DMS79 treated with DMSO at 0.1 percent for 48 hours (cell line): ENCODE measurements at places on chromosomes 11 and 22.
A peak's percentile ranks its signal among the peaks of the same experiment; 100 is the strongest.

DNA sequence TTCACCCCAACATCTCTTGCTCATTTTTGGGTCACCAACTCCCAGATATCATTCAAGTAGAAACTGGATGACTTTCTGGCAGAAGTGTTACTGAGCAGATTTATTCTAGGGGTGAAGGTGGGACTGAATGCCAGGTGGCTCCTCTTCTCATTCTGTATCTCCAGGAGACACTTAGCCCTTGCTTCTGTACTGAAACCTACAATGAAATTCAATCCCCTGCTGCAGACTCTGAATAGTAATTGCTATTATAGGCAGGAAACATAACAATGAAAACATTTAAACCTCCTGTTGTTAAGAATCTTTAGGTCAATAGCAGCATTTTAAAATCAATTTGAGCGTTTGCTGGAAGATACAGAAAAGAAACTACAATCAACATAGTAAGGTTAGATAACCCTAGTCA, 879.4 kb upstream of the TENM4 start:
- no peak for DNase-seq

- DNase-seq, result no peak
Observed at GRCh38 chr22:49244466-49245420, 582.9 kb downstream of the BRD1 start.

DNA sequence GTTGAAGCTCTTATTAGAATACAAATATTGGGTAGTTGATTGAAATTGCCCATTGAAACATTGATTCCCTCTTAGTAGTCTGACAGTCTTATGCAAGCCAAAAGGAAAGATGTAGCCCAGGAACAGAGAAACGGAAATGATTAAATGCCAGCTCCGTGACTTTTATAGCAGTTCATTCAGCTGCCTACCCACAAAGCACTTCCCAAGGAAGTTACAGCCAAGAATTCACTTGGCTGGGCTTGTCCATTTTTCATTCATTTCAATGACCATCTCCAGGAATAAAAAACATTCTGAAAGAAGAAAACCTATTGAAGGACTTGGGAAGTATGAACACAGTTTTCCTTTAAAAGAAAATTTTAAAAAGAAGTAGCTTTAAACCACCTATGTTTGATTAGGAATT, 62.0 kb downstream of the NCAM1 start:
- DNase-seq, result no peak

- no peak for DNase-seq
Observed at GRCh38 chr22:36111316-36111715, 49.2 kb downstream of the APOL3 start.

GRCh38 chr11:122453586-122453985, 201.9 kb upstream of the UBASH3B start:
- no peak for DNase-seq

GRCh38 chr22:17411213-17411612, 42.0 kb downstream of the CECR2 start:
- DNase-seq, result no peak

- peak; percentile 91 for DNase-seq
Observed at GRCh38 chr22:28934026-28934425, 50.7 kb downstream of the ZNRF3 start.

GRCh38 chr11:80980227-80980626, 1539.4 kb upstream of the TENM4 start:
- no peak for DNase-seq

DNA sequence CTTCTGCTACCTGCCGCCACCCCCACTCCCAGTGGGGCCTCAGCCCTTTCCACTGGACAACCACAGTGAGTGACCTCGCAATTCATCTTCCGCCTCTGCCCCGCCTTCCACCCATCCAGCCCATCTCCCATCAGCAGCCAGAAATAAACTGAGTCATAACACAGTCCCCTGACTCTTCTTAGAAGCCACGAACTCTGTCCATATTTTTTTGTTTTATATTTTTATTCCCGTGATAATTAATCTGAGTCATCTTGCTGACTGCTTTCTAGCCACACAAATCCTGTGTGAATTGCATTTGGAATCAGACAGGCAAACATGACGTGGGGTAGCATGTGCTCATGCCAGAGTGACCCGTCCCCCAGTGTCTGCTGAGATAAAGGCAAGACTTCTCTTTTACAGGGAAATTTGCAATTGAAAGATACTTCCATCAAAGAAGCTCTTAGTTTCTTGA, 7.0 kb downstream of the FADD start:
- DNase-seq, result no peak

GRCh38 chr22:44393066-44393465, 80.3 kb upstream of the SHISAL1 start:
- DNase-seq, result no peak

GRCh38 chr22:33465554-33465953, 407.4 kb upstream of the SYN3 start:
- DNase-seq, result no peak

GRCh38 chr11:66287211-66287888, 1.6 kb downstream of the YIF1A start:
- no peak for DNase-seq

- no peak for DNase-seq
Observed at GRCh38 chr11:124190298-124191139, 7.4 kb downstream of the OR10D3 start.

- no peak for DNase-seq
Observed at GRCh38 chr11:80282643-80283042, 841.8 kb upstream of the TENM4 start.

GRCh38 chr11:122175306-122175705, 59.3 kb upstream of the BLID start:
- DNase-seq, result no peak

DNA sequence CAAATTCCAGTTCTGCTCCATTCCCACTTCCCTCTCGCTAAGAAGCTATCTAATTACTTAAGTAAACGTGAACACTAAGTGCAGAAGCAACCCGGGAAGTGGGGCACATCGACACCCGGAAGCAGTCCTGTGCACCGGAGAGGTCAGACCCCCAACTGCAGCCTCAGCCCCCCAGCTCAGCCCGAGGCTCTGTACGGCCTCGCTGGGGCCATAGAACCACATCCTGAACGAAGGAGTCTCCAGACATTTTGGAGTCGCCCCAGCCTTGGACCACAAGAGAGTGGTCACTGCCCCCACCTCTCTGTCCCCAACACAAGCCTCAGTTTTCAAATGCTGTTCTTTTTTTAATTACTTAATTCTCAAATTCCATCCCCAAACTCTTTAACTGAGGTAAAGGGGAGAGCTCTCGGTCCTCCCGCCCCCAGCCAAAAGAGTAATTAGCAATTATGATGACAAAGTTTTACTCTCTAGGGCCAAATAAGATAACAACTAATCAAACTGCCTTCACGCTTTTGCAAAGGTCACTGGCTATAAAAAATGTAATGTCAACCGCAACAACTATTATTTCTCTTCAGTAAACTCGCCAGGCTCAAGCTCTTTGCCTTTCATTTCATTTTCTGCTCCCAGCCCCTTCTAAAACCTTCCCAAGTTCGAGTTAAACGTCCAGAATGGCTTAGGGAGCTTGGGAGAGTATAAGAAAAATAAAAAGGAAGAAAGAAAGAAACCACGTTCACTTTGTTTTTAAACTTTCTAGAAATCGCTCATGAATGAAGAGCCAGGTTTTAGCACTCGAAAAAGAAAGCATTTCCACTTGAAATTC, 2.2 kb downstream of the PAX6 start:
- peak; percentile 27 for DNase-seq

GRCh38 chr11:73795925-73796632, 8.4 kb downstream of the MRPL48 start:
- no peak for DNase-seq

GRCh38 chr11:131392528-131393255, 22.3 kb downstream of the NTM start:
- DNase-seq, result no peak

- no peak for DNase-seq
Observed at GRCh38 chr22:46578251-46578823, 40.9 kb upstream of the CELSR1 start.

DNA sequence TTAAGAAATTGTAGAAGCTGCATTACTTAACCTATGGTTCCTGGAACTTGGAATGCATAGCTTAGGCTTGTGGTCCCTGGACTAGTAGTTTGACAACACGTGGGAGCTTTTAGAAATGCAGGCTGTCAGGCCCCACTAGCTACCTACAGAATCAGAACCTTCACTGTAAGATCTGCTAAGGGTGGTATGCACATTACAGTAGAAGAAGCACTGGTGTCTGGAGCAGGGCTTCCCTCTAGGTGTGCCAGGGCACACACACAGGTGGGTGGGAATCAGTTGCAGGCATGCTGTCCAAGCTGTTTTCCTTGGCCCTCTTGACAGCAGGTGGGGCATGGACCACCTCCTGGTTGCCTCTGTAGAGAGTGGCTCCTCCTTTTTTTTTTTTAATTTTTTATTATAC, 8.8 kb downstream of the NNMT start:
- DNase-seq, result no peak

DNA sequence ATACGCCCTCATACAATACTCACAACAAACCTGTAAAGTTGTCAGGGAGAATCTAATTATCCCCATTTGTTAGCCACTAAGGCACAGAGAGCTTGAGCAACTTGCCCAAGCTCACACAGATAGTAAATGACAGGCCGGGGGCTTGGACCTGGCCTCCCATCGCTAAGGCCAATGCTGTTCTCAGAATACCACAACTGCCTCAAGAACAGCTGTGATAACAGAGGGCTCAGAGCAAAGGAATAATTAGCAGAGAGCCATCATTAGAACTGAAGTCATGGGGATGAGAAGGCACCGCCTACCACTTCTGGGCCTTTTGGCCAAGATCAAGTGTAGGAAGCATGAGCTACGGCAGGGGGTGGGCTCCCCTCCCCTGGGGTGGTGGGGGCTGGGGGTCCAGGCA, 98.6 kb downstream of the FEZ1 start:
- DNase-seq, result no peak

GRCh38 chr22:17802822-17803221, 28.6 kb upstream of the BID start:
- DNase-seq, result no peak

DNA sequence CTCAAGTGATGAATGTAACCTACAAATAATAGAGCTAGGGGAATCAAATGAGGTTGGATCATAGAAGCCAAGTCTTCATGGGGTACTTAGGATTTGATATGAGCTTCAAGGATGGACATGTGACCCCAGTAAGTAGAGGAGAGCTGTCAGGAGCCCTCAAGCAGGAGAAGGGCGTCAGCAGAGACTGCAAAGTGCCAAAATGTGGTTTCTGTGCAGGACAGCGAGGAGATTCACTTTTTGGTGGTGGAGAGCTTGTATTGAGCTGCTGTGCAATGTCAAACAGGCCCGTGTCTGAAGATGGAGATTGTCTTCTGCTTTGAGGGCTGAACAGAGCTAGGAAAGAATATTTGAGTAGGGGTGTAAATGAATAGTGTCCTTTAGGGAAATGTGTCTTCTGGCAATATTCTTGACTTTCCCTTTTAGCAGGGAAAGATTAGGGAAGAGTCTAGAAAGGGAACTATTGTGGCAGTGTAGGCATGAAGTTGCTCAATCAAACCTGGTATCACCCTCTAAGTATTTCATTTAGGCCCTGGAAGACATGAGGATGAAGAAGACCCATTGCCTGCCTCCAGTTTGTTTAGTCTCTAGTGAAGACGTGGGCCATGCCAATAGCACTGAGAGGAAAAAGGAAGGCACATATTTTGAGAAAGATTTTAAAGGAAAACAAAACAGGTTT, 31.2 kb upstream of the SORL1-AS1 start:
- DNase-seq, result no peak

GRCh38 chr11:68666849-68667248, 17.5 kb upstream of the GAL start:
- no peak for DNase-seq

GRCh38 chr11:69376155-69377028, 82.4 kb downstream of the MYEOV start:
- no peak for DNase-seq

GRCh38 chr11:47504910-47505309, 48.0 kb downstream of the CELF1 start:
- no peak for DNase-seq

GRCh38 chr11:12278766-12279671, 98.4 kb upstream of the PARVA start:
- DNase-seq, result peak; percentile 61

DNA sequence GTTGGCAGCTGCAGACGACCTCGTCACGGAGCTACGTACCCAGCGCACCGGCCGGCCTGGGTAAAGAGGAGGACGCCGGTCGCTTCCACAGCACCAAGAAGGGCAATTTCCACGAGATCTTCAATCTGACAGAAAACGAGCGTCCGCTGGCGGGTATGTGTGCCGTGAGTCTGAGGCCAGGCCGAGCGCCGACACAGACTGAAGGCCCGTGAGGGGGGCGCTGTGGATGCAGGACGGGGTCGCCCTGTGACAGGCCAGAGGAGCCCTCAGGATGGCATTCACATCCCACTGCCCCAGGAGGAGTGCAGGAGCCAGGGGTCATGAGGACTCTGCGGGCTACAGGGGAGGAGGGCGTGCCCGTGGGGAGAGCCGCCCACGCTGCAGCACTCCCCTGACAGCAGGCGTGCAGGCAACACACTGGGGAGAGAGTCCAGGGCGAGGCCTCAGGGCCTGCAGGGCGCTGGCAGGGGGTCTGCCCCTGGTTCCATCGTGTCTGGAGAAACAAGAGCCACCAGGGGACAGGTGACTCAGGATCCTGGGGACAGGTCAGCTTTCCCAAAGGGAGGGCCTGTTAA, 53.6 kb downstream of the GRAMD4 start:
- DNase-seq, result no peak

DNA sequence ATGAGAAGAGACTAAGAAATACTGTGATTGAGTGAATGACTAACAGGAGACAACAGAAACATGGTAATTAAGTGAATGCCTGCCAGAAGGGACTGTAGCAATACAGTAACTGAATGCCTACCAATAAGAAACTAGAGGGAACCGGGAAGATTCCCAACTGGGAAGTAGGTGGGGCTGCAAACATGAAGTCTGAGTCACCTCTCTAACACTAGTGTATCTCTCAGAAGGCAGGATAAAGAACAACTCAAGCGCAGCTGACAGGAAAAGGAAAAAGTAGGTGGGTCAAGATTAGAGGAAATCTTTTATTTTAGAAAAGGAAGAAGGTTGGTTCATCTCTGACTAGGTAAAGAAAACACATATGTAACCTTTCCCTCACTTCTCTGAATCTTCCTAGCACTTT, 14.0 kb downstream of the C11orf42 start:
- DNase-seq, result no peak
